ENCODE measurements at places on chromosomes 2 and 18.

- DNase-seq, result no peak
Observed at GRCh38 chr2:71780162-71780561, 326.8 kb downstream of the DYSF start.

DNA sequence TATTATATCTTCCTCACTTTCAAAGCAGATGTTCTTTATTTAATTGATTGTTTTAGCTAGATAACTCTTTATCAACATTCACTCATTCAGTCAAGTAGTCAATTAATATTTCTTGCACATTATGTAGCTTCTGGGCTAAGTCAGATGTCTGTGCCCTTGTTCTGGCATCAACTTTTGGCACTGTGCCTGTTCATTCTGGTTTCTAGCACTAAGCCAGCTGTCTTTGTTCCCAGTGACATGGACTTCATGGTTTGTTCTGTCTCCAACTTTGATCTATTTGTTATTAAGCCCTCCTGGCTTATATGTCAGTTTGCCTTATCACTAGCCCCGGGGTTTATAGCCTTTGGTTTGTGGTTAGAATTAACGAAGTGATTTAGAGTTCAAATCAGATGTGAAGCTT is 247.9 kb upstream of the SYT4 start:
- DNase-seq, result no peak

GRCh38 chr2:74206180-74206688 is 7.8 kb downstream of the MTHFD2 start:
- DNase-seq, result no peak

DNA sequence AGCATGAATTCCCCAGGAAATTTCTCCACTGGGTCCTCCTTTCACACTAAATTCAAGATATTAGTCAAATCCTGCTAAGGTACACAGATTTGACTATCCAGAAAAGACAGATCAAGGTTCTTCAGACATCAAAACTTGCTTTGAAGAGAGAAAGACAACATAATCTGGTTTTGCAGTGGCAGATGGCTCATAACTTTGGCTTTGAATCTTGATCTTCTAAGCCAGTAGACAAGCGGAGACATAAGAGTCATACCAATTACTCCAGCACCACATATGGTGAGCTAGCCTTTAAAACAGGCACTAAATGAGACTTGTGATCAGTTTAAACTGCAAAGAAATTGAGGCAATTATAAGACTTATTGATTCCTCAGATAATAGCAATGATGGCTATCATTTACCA is 29.3 kb downstream of the PDE11A start:
- DNase-seq, result no peak

DNA sequence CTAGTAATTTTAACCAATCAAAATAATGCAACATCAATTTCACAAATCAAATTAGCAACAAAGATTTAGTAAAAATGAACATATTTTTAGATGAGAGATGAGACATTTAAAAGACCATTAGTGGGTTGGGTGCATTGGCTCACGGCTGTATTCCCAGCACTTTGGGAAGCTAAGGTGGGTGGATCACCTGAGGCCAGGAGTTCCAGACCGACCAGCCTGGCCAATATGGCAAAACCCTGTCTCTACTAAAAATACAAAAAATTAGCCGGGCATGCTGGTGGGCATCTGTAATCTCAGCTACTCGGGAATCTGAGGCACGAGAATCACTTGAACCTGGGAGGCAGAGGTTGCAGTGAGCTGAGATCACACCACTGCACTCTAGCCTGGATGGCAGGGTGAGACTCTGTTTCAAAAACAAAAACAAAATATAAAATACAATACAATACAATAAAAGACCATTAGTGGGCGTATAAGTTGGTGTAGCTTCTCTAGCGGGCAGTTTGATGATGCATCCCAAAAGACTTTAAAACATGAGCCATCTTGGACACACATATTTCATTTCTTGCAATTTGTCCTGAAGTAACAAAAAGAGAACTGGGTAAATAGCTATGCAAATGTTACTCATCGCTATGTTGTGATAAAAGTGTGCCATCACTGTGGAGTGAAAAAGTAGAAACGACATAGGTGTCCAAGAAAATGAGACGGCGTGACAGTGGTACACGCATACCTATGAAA is 101.8 kb downstream of the COL6A3 start:
- no peak for DNase-seq

GRCh38 chr2:65057391-65058052 is 1.3 kb downstream of the CEP68 start:
- DNase-seq, result peak; percentile 44

GRCh38 chr18:36809590-36810381 is 19.0 kb downstream of the TPGS2 start:
- DNase-seq, result peak; percentile 20

- DNase-seq, result no peak
Observed at GRCh38 chr2:56757884-56758545, 574.2 kb downstream of the CCDC85A start.

GRCh38 chr2:197677056-197677455 is 1.7 kb upstream of the RFTN2 start:
- no peak for DNase-seq

GRCh38 chr18:73124175-73124574 is 256.4 kb upstream of the NETO1 start:
- DNase-seq, result no peak

DNA sequence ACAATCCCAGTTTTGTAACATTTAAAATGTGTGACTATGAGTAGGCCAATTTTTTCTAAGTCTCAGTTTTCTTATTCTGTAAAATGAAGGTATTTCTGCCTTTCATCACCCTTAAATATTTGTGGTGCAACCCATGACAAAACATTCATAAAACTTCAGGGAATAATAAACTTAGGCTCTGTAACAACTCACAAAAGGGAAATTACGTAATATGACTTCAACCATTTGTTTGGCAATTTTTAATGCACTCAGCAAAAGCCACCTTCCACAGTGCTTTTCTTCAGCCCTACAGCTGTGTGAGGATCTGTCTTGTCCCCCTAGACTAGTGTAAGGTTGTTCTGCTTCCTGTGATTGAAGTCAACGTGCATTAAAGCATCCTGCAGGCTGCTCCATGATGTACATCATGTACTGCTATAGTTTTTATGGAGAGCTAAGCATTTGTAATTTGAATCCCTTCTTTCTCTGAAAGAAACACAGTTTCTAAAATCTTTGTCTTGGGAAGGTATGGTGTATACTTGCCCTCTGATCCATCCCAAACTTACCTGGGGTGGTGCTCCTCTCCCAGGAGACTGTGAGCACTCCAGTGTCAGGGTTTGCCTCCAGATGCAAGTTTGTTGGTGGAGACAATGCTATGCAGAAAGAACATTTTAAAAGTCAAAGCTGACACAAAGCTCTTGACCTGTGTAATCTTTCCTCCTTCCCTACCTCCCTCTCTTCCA is 39.1 kb downstream of the FN1 start:
- DNase-seq, result no peak
